ENCODE measurements at places on chromosomes 5 and 9. TPM values are rescaled to one million over a fixed set of nuclear protein-coding genes. Genes with fewer than 3 reads are reported as not detected.

DNA sequence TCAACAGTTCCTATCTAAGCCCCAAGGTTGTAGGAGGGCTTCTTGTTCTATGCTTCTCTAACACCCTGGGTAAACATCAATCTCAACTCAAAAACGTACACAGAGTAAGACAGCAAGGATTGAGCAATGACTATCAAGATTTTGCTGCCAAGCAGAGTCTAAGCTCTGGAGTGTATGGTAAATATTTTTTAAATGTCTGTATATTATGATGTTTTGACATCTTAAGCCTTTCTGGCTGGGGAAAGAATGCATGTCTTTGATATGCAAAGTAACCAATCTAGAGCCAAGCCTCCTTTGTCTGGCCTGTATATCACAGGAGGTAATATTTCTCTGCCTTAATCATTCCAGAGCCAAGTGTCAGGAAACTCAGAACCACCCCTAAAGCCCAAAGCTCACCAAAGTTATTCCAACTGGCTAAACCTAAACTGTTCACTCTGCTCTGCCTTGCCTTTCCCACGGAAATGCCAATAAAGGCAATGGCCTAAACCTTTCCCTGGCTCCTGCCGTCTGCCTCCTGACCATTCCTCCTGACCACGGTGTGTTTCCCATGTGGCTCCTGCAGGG lies 45.2 kb downstream of the YIPF5 start:
- DNase-seq: no peak

GRCh38 chr5:6046296-6046967 lies 331.9 kb downstream of the MED10 start:
- DNase-seq: no peak

- DNase-seq: no peak
Measured at GRCh38 chr5:68958428-68958827, 135.4 kb upstream of the SLC30A5 start.

GRCh38 chr9:125038166-125038565 lies 97.3 kb upstream of the GOLGA1 start:
- DNase-seq: no peak

GRCh38 chr5:142115937-142116614 lies 7.5 kb downstream of the NDFIP1 start:
- DNase-seq: no peak

GRCh38 chr5:83076742-83077661 lies at the start of the genes TMEM167A and XRCC4:
TSS of gene TMEM167A (minus strand) at chr5:83077394. CDS start at chr5:83077323, 71 bp downstream.
TSS of gene XRCC4 (plus strand) at chr5:83077547. CDS start at chr5:83104920, 27,373 bp downstream.
- peak; percentile 96 for DNase-seq

- DNase-seq: no peak
Measured at GRCh38 chr5:89287964-89288363, 405.0 kb upstream of the MEF2C start.

DNA sequence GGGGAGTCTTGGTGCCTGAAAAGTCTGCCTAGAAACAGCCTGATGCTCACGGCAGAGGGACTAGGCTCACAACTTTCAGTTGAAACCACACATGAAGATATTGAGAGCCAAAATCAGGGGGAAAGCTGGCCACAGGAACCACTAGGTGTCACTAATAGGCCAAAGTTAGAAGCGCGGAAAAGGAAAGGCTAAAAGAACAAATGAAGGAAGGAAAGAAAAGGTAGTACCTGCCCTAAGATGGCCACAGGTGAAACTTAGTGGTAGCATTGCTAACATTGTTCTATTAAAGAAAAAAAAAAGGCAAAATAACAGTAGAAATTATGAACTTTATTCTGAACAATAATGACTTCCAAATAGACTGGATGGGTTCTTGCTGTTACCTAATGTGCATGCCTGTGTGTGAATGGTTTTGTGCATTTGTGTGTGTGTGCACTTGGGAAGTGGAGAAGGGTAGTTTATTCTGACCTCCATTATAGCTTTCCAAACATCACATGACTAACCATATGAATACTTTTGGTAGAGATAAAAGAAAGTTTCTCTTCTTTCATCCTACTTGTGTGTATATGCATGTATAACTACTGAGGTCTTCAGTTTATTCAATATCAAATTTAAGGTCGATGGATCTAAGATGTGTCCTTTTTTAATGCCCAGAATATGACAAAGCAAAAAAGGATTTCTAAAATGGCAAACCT lies 2.1 kb upstream of the RFESD start:
- no peak for DNase-seq

GRCh38 chr9:23683611-23684061 lies 142.4 kb downstream of the ELAVL2 start:
- DNase-seq: no peak

The SUSD3 gene
- total RNA-seq: 4.8 TPM

GRCh38 chr5:144742361-144742760 lies 571.7 kb downstream of the KCTD16 start:
- peak; percentile 38 for DNase-seq

DNA sequence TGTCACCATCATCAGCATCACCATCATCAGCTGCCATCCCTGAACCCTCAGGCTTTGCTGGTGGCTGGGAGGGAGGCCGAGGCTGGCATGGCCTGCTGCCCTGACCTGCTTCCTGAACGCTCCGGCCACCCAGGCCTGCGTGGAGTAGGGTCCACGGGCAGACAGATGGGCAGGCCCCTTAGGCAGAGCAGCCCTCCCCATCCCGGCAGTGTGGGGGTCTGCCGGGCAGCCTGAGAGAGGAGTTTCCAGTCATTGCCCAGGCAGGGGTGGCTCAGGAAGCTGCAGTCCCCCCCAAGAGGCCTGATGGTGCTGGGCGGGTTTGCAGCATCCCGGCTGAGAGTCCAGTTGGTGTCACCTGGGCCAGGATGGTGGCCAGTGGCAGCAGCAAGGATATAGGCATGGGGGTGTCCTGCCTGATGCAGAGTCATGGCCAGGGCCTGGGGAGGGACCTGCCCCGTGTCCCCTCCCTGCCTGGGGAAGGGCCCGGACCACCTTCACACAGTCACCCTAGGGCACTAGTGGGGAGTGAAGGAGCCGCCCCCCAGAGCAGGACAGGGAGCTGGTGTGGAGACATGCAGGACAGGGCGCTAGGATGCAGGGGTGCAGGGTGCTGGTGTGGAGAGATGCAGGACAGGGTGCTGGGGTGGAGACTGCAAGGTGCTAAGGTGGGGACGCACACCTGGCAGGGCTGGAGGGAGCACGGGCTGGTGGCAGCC lies 7.7 kb upstream of the EGFL7 start:
- DNase-seq: no peak

GRCh38 chr5:85266692-85267091 lies 882.0 kb upstream of the EDIL3 start:
- no peak for DNase-seq

- peak; percentile 86 for DNase-seq
Measured at GRCh38 chr5:123035918-123036390, 571 bp downstream of the PPIC start.

The CNTFR gene
- total RNA-seq: 0.92 TPM

The IRX2 gene
- total RNA-seq: 32.4 TPM

The TPD52L3 gene
- not detected for total RNA-seq

- DNase-seq: no peak
Measured at GRCh38 chr9:128252317-128253139, 23.3 kb downstream of the GOLGA2 start.

The SH3GL2 gene
- 1.7 TPM for total RNA-seq

- no peak for DNase-seq
Measured at GRCh38 chr9:129071526-129072126, 9.3 kb upstream of the DOLPP1 start.

DNA sequence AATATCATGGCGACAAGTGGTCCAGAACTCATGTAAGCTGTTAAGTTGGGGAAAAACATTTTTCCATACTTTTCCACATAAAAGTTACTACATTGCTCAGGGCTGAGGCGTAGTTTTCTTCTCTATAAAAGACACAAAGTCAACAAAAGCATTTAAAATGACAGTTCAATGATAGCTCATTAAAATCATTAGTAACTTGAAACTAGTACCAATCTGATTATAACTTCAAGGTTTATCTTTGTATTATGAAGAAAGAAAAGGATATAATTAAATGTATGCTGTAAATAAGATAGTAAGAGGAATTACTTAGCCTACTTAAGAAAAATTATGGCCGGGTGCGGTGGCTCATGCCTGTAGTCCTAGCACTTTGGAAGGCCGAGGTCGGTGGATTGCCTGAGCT lies 9.9 kb downstream of the NME5 start:
- no peak for DNase-seq

The PTGS1 gene
- total RNA-seq: 12.9 TPM

DNA sequence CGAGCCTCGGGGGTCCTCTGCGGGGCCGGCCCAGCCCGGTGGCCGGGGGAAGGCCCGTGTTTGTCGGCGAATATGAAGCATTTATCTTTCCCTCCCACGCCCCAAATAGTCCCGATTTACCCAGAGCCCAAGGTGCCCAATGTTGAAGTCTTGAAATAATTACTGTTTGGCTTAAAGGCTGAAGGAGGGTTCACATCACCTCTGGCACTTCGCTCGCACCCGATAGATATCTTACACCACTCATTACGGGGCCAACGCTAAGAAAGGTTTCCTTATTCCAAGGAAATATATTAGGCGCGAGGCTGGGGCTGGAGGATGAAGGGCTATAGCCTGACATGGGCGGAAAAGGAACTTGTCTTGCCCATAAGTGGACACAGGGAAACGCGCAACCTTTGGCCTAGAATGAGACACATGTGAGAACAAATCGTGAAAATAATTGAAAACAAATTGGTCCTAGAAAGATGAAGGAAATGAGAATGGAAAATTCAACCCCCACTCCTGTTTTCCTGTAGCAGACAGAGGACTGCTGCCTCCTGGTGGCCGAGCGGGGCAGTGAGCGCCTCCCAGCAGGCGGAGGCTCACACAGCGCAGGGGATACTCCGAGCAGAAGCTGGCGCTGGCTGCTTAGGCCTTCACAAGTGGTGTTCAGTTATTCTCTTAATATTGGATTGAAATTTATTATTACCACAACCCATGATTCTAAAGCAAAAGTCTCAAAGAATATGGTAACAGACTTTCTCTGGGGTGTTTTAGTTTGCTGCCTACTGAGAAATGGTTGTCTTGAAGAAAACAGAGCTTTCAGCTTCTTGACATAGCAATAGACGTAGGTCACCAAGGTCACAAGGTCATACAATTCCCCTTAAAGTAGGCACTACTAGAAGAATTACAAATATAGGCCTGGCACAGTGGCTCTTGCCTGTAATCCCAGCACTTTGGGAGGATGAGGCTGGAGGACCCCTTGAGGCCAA lies 7.9 kb downstream of the CCL21 start:
- DNase-seq: peak; percentile 88

- DNase-seq: no peak
Measured at GRCh38 chr9:132116583-132116982, 36.9 kb upstream of the MED27 start.

GRCh38 chr5:83029912-83030311 lies 47.3 kb downstream of the TMEM167A start:
- DNase-seq: no peak

DNA sequence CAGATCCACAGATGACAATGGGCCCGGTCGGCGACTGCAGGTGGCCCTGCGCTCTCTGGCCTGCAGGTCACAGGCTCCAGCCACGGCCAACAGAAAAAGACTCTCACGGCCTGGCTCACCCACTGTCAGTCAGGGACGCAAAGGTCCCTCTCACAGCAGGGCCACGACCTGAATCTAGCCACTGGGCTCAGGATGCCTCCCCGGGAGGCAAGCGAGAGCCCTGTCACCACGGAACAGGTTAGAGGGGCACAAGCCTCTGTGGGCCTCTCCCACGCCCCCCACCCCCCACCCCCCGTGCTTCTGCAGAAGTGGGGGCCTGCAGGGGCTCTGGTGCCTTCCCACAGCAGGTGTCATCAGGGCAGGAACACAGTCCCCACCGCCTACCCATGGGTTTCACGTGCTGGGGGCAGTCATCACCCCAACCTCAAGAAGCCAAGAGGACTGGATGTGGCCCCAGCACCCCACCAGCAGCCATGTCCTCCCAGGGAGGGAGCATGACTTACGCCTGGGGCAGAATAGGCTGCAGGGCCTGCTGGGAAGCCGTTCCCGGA lies 17.3 kb upstream of the EGFL7 start:
- no peak for DNase-seq

DNA sequence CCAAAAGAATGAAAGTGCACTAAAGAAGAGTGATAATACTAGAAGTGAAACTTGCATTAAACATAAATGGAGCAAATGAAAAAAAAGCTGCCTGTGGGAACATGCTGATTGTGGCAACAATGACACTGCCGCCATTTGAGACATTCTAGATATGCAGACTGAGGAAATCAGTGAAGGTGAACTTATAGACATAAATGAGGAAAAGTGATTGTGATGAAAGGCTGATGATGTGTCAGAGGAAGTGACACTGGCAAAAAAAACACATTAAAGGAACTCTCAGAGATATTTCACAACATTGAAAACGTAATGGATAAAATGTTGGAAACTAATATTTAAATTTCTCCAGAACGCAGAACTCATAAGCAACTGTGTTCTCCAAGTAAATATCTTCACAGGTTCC lies 1.2 kb downstream of the ERCC8 start:
- no peak for DNase-seq

GRCh38 chr5:141382469-141383294 lies at the start of gene PCDHGA7:
TSS of gene PCDHGA7 (plus strand) at chr5:141382742. CDS start at chr5:141382900, 158 bp downstream.
- DNase-seq: no peak

DNA sequence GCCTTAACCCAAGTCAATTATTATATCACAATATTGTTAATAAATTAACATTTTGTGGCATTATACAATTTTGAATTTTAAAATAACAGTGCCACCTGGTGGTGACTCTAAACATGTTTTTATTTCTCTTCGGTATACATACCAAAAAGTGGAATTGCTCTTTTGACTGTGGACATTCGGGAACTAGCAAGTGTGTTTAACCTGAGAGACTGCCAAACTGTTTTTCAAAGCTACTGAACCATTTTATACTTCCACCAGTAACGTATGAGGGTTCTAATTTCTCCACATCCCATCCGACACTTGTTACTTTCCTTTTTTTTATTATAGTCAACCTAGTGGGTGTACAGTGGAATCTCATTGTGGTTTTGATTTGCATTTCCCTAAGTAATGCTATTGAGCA lies 18.3 kb upstream of the HSDL2 start:
- peak; percentile 62 for DNase-seq

The SYK gene
- total RNA-seq: 49.7 TPM

The ZNF608 gene
- 24.0 TPM for total RNA-seq

GRCh38 chr5:98050583-98050982 lies 722.9 kb upstream of the RGMB start:
- no peak for DNase-seq

DNA sequence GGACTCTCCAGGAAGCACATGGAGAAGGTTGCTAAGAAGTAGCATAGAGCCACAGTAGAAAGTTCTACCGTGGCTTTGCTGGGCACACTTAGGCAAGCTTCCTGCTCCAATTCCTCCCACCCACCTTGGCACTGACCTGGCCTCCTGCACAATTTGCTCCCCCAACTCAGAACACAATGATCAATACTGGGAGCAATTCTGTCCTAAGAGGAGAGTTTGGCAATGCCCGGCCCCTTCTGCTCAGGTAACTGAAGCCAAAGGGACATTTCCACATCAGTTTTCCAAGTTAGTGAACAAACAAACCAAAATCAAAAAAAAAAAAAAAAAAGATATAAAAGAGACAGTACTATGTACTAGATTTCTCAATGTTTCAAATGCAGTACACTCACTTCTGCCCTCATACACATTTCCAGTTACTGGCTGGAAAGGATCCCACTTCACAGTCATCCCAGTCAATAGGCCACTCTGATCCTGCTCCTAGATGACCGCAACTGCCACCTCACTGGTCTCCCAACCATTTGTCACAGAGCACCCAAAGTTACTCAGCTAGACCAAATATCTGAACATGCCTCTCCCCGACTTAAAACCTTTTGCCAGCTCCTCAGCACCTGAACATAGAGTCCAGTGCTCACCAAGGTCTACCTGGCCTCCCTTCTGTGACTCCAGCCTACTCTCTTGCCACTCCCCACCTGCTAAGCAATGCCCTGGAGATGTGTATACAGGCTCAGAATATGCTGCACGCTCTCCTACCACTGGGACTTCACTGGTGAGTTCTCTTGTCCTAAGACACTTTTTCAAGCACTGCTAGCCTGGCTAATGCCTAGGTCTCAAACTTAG lies 21.3 kb downstream of the ABCA1 start:
- DNase-seq: no peak
